ENCODE measurements at places on chromosomes 3 and 15.

DNA sequence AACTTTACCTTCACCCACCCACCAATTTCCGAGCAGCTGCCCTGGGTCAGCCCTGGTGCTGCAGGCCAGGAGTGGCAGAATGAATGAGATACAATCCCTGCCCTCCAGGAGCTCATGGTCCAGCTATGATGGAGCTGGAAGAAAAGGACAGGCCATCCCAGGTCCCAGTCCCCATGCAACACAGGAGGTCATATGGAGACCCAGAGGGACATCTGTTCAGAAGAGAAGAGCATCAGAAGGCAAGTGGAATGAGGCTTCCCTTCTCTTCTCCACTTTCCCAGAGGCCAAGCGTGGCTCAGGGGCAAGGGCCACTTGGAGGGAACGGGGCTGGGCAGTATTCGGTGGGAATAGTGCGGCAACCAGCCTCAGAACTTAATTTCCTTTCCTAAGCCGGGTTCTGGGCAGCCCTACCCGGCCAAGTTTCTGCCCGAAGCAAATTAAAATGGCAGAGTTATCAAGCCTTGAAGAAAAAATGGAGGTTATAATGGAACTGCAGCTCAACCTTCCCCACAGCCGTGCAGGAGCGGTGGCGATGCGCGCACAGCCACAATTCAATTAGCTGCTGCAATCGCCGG is 35.9 kb downstream of the TLE3 start:
- DNase-seq = no peak

- DNase-seq = no peak
Observed at GRCh38 chr3:183817639-183818038, 7.7 kb downstream of the MAP6D1 start.

- DNase-seq = no peak
Observed at GRCh38 chr3:152210697-152211096, 58.0 kb upstream of the MBNL1 start.

- DNase-seq = no peak
Observed at GRCh38 chr3:9411302-9411701, 13.9 kb downstream of the SETD5 start.

DNA sequence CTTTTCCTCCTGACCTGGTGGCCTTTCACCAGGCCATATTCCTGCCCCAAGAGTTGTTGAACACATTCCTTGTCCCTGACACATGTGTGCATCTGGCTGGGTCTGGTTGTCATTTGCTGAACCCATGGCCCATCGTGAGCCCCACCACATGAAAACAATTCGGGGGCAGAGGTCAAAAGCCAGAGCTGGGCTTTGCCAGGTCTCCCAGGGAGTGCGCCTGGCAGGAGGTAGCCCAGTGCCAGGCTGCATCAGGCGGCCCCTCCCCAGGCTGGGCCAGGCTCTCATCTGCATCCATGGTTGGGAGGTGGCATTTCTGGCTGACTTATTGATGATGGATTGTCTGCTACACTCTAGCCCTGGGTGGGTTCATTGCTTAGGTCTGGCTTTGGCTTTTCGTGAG is 30.9 kb downstream of the SPSB4 start:
- no peak for DNase-seq

DNA sequence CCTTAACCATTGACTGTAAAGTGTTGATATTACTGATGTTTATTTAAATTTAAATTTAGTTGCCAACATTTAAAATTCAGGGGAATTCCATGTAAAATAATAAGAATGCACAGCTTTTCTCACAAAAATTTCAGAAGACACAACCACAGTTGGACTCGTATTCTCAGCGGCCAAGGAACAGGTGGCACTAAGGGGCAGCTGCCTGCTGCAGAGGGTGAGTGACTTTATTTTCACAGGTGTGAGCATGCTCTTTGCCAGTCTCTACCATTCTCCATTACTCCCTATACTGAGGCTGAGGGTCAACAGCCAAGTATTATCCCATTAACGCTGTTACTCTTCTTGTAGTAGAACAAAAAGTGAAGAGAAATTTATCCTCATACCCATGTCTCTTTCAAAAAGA is 92.1 kb upstream of the GADL1 start:
- no peak for DNase-seq

Data from adipocyte (in vitro differentiated cells).